ENCODE measurements at places on chromosomes 12 and 14.
A peak's percentile ranks its signal among the peaks of the same experiment; 100 is the strongest.

DNA sequence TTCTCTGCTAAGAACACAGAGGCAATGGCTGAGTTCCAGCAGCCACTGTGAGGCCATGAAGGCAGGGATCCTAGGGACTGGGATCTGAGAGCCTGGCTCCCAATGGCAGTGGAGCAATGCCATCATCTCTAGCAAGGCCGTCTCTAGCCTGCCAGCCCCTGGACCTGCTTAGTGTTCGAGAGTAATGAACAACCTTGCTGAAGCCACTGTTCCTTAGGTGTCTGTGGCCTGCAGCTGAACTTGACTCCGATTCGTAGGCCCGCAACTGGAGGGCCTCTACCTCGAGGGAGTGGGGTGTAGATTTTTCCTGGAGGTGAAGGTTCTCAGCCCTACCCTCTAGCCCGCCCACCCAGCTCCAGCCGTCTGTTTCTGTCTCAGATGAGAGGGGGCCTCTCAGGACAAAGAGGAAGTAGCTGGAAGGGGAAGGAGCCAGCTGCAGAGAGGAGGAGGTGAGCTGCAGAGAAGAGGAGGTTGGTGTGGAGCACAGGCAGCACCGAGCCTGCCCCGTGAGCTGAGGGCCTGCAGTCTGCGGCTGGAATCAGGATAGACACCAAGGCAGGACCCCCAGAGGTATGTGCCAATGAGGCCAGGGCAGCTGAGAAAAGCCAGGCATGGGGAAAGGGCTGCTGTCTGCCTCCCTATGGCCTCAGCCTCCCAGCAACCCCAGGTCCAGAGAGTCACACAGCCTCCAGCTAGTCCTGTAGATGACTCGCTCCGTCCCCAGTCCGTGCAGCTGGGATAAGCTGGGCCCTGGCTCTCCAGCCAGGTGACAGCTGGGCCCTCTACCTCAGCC, at the start of gene PLD4:
Gene PLD4 (plus strand): TSS at position 459 of the 793 bp plus-strand sequence. CDS start 2,262 bp downstream, outside the sequence.
- no peak for DNase-seq

DNA sequence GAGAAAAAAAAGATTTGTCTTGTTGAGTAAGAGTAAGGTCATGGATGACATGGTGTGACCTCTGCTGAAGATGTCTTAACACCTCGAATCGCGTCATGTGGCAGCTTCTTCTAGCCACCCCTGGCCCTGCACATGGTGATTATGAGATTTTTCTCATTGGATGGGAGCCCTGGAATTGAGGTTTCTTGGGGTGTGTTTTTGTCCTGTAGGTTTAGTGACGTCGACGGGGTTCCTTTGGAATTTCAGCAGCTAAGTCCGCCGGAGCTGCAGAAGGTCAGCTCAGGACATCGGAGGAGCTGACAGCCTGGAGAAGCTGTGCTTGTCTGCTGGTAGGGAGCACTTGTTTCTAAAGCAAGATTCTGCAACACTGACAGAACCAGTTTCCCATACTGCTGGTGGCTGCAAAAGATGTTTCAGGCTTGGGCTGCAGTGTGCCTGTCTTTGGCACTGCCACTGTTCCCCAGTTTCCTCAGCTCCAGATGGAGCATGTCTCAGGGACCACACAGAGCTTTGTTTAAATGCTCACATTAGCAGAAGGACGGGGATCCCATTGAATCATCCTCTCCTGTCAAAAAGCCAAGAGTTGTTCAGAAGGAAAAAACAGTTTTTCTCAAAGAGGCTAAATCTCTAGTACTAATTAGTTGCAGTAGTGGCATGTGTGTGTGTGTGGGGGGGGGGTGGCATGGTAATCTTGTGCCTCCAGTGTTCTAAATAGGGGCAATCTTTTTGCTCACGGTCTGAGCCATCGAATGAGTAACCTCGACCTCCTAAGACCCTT, 5.2 kb upstream of the FOS start:
- peak; percentile 70 for DNase-seq

GRCh38 chr14:96207686-96208085, 3.0 kb downstream of the BDKRB2 start:
- DNase-seq: no peak

DNA sequence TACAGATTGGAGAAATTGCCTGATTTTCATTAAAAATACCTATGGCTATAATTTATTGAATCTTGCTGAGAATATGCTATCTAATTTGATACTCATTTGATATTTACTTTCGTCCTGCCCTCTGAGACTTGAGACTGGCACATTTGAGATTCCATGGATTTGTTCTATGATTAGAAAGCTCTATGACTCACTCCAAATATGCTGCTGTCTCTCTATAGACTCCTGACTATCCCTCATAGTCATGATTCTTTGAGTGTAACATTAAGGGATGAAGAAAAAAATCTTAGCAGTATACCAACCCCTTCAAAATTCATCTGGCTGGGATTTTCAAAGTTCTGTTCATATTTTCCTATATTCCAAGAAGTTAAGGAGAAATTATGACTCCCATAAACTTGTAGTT, 191.9 kb downstream of the LRIG3 start:
- DNase-seq: peak; percentile 25

DNA sequence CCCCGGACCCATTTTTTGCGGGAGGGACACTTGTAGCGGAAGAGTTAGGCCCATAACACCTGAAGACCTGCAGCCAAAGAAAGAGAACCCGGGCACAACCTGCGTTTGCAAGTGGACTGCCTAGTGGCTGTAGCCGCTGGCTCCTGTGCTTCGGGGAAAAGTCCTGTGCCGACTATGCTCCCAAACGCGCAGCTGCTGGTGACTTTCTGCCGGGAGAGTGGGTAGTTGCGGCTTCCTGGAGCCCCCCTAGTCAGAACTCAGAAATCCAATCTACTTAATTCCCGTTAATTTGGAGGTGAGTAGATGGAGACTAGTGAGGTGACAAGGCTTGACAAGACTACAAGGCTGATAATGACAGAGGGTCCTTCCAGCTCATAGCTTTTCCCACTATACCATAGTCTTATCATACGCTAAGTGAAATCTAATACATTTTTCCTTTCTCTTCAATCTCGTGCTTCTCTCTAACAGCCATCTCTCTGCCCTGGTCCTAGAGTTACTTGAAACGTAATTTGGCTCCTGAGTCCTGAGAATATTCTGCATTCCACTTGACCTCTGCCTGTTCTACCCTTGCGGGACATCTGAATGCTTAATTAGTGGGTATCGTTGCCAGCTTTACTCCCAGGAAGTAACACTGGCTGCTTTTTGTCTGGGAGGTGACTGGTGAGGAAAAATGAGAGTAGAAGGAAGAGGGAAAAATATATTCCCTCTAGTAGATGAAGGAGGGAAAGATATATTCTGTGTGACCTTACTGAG, 556 bp downstream of the MTHFD1 start:
- peak; percentile 10 for DNase-seq

DNA sequence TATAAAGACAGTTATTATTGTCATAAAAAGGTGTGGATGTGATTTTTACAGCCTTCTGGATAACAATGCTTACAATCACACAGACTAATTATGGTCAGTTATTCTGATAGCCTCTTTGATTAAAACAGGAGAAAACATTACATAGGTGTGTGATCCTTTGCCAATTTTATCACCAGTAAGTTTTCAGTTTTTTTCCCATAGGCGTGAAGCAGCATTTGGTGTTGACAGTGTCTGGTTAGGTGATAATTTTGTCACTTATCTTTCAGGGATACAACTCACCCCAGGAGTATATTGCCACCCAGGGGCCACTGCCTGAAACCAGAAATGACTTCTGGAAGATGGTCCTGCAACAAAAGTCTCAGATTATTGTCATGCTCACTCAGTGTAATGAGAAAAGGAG, 208.8 kb downstream of the EPS8 start:
- no peak for DNase-seq

GRCh38 chr14:67313153-67313552, 46.5 kb downstream of the ATP6V1D start:
- DNase-seq: no peak

GRCh38 chr14:96065661-96066459, 26.7 kb downstream of the C14orf132 start:
- no peak for DNase-seq

DNA sequence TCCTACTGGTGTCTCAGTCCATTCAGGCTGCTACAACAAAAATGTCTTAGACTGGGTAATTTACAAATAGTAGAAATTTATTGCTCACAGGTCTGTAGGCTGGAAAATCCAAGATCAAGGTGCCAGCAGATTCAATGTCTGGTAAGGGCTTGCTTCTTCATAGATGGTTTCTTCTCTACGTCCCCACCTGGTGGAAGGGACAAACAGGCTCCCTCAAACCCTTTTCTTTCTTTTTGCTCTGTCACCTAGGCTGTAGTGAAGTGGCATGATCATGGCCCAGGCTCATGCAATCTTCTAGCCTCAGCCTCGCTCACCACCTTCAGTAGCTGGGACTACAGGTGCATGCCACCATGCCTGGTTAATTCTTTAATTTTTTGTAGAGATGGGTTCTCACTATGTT, 106.8 kb upstream of the RPH3A start:
- no peak for DNase-seq

DNA sequence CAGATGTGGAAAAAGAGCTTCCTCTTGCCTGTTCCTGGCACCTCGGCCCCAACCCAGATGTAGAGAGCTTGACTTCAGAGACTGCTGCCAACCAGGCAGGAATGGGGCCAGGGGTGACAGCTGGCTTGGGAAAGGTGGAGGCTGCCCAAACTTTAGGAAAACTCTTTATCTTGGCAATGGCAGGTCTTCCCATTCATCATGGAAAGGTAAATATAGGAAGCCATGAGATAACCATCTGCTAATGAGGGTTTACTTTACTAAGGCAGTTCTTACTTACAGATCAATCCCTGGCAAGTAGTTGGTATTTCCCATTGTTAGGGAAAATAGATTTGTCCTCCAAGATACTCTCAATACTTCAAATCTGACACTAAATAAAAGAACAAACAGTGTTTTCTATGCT, 143.1 kb upstream of the NUDT4 start:
- no peak for DNase-seq

DNA sequence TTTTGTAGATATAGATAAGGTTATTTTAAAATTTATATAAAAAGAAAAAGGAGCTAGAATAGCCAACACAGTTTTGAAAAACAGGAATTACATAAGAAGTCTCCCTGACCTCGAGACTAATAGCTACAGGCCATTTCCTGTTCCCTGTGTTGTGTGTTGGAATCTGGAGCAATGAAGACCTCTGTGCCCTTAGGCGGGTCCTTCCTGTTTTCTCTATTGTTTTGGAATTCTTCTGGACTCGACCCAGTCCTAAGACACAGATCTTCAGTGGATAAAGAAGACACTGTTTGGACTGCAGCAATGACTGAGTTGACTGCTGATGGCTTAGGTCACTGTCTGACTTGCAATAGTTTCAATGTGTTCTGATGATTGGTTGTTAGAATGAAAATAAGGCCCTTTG, 26.2 kb downstream of the SNRPF start:
- no peak for DNase-seq

- peak; percentile 22 for DNase-seq
Observed at GRCh38 chr12:90945070-90945649, 9.8 kb downstream of the CCER1 start.

GRCh38 chr14:64461221-64461620, 4.1 kb upstream of the AKAP5 start:
- no peak for DNase-seq

GRCh38 chr12:11716794-11717518, 67.5 kb downstream of the ETV6 start:
- no peak for DNase-seq

- no peak for DNase-seq
Observed at GRCh38 chr12:95709152-95709551, 81.4 kb downstream of the NTN4 start.

GRCh38 chr12:5434647-5435560, 3.0 kb downstream of the NTF3 start:
- DNase-seq: no peak

DNA sequence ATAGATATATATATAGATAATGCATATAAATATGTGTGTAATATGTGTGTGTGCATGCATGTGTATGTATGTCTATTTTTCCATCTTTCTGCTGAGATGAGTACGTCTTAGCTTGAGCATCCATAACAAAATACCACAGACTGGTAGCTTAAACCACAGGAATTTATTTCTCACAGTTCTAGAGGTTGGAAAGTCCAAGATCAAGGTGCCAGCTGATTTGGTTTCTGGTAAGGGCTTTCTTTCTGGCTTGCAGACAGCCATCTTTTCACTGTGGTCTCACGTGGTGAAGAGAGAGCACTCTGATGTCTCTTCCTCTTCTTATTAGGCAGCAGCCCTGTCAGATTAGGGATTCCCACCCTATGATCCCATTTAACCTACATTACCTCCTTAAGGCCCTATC, 47.3 kb downstream of the ACSM4 start:
- no peak for DNase-seq

DNA sequence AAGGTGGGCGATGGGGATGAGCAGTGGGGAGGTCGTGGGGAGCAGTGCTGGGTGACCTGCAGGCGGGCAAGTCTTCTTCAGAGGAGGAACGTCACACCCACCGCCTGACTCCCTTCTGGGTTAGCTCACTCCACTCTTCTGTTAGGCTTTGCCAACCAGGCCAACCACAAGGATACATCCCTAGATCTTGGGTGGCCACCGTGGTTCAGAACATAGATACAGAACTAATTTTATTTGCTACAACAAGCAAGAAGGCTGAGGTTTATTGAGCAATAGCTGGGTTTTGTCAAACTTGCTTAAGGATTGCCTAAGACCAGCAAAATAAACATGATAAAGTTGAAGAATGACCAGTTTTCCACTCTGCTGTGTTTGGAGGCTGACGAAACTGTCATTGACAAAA, 109.4 kb downstream of the DACT1 start:
- DNase-seq: peak; percentile 77

GRCh38 chr14:105147671-105148603, 20.6 kb downstream of the JAG2 start:
- DNase-seq: no peak

- no peak for DNase-seq
Observed at GRCh38 chr12:55692631-55693322, 14.9 kb downstream of the ITGA7 start.

GRCh38 chr14:96783915-96784224, 13.3 kb upstream of the VRK1 start:
- no peak for DNase-seq

- DNase-seq: no peak
Observed at GRCh38 chr14:30564235-30564867, 5.4 kb downstream of the G2E3 start.

GRCh38 chr12:19517583-19517982, 78.3 kb downstream of the AEBP2 start:
- DNase-seq: no peak

GRCh38 chr14:40467969-40468368, 1035.7 kb upstream of the FBXO33 start:
- no peak for DNase-seq

DNA sequence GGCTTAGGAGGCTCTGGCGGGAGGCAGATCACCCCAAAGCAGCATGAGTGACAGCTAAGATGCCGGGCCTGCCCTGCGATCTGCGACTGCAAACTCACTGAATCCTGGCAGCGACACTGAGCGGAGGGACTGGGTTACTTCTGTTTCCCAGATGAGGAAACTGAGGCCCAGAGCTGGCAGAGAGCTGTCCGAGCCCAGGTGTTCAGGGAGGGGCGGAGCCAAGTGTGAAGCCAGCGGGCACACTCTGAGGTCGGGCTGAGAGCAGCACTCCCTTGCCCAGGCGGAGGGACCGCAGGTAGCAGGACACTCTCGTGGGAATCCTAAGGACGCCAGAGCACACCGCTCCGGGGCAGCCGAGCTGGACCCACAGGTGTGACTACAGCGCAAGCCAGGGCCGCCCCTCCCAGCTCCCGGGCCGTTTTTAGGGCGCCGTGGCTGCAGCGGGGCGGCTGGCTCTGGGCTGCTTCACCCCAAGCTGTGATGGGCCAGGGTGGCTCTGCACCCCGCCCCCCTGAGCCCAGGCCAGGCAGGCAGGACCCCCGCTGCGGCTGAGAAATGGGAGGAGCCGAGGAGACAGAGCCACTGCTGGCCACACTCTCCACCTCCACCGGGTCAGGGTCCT, 27.4 kb downstream of the MMP17 start:
- no peak for DNase-seq

Measured in AG08395 (cell line).